ENCODE measurements at places on chromosomes 6 and 20.

DNA sequence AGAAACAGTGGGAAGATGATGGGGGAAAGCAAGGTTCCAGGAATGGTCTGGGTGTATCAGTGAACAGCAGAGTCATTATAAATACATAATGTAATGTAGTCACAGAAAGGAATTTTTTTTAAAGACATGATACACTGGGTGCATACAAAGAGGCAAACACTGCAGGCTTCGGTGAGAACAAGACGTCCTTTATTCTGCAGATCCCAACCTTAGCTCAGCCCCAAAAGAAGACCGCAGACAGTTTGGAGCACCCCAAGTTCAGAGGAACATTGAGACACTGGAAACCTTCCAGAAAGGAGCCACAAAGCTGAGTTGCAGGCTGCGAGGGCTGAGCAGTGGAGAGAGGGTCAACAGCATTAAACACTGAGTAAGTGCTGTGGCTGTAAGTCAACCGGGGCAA is 30.6 kb upstream of the FOXC1 start:
- DNase-seq: no peak

GRCh38 chr20:25308083-25308491 is 60.2 kb downstream of the PYGB start:
- no peak for DNase-seq

DNA sequence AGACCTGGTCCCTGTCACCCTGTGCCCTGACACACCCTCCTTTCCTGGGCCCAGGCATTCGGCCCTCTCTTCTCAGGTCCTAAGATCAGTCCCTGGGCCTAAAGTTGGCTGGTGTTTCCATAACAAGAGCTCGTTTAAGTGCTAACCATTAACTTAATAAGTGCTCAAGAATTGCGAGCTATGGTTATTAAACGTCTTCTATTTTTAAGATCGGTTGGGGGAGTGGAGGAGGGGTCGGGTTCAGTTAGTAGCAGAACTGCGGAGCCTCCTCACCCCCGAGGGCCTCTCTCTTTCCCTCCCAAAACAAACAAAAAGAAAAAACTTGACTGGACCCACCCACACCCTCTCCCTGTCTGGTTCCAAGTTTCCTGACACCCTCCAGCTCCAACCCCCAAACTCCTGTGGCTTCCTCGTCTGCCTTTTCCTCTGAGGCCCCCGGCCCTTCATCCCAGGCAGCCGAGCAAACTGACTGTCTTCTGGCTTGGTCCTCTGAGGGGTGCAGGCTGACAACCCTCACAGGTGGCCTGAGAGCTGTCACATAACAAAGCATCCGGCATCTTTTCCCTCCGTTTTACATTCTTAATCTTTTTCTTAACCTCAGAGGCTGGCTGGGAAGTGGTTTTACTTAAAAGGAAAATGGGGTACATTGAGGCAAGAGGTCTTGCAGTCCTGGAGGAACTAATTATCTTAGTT is 2.0 kb downstream of the STK35 start:
- DNase-seq: peak; percentile 19

DNA sequence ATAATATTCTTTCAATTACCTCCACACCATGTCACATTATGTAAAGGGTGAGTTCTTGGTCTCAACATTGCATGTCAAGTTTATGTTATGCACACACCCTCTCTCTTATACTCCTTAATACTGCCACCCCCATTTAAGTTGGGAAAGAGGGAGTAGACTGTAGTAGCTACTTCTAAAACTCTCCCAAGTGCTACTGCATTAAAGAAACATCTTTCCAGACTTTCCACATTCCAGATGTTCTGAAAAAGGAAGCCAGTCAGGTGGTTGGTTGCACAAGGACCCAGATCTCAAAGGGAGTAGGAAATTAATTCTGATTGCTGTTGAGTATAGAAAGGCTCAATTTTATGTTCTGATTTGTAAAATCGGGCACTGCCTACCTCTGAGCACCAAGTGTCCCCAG is 419.5 kb downstream of the CD83 start:
- no peak for DNase-seq

DNA sequence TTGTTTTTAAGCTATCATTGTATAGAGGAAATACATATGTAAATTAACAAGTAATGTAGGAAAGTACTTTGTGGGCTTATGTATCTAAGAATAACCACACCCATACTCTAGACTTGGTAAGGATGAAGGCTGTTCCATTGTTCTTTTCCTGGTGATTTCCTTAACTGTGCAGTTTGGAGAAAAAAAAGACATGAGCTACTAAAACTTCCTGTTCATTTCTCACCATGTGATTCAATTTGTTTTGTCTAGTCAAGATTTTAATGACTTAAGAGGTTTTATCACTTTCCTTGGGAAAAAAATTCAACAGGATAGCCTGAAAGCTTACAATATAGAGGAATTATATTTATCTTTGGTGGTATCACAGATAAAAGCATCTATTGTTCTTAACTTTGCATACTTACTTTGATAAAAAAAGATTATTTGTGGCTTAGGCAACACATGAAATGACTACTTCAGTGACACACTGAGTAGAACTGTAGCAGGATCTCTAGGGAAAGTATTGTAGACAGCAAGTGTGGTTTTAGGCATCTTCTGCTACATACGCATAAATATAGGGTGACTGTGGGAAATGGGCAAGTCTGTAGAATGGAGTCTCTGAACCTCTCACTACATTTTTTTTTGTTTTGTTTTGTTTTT is 80.3 kb downstream of the GJA1 start:
- DNase-seq: no peak

DNA sequence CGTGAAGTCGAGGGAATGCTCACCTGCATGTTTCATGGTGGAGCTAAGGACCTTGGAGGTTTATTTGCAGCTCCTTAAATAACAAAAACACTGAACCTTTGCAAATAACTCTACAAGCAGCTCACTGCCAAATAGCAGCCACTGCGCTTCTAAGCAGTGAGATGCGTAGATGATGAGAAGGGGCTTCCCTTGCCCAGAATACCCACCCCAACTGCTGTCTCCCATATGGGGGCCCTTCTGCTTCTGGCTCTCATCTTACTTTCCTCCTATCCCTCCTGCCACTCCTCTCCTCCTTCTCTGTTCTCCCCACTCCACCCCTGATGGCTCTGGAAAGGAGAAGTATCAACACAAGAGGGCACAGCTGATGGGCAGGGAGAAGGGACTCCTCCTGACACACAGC is 193.3 kb upstream of the SSTR4 start:
- DNase-seq: no peak

DNA sequence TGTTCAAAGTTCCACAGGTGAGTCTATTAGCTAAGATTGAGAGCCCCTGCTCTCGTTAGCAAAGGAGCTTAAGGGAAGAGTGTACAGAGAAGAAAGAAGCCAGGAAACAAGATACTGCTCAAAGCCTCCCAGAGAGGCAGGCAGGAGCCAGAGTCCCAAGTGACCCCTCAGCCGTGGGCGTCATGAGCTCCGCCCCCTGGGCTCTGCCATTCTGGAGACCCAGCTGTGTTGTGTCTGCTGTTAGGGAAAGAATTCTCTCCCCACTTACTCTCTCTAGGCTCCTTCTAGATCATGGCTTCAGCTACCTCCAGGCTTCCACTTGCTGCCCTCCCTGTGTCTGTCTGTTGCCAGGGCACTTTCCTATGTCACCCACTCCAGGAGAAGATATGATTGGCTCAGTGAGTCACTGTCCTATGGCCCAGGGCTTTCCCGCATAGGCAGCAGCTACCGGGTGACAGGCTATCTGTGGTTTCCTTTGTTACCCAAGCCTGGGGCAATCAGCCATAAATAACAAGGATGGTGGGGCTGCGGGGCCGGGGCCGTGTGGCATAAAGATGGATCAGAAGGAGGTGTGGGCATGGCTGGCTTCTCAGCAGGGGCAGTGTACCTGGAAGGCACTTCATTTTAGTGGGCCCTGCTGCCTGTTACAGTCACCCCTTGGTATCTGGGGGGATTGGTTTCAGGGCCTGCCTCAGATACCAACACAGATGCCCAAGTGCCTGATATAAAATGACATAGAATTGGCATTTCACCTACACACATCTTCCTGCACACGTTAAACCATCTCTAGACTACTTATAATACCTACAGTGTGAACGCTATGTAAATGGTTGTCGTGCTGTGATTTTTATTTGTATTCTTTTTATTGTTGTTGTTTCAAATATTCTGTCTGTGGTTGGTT is 118.9 kb downstream of the ARMC2 start:
- peak; percentile 11 for DNase-seq

- DNase-seq: no peak
Observed at GRCh38 chr6:119174879-119175817, 96.7 kb upstream of the FAM184A start.

DNA sequence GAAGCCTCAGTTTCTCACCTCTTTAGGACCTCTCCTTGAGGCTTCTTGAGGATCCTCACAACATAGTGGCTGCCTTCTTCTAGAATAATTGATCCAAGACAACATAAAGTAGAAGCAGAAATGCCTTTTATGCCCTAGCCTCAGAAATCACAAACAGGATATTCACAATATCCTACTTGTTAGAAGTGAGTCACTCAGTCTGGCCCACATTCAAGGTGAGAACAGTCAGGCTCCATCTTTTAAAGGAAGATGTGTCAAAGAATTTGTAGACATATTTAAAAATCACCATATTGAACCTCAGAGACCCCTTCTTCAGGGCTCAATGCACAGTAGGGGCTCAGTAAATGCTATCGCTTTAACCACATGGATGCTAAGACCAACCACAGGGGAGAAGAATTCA is 20.8 kb upstream of the FAM83D start:
- no peak for DNase-seq

DNA sequence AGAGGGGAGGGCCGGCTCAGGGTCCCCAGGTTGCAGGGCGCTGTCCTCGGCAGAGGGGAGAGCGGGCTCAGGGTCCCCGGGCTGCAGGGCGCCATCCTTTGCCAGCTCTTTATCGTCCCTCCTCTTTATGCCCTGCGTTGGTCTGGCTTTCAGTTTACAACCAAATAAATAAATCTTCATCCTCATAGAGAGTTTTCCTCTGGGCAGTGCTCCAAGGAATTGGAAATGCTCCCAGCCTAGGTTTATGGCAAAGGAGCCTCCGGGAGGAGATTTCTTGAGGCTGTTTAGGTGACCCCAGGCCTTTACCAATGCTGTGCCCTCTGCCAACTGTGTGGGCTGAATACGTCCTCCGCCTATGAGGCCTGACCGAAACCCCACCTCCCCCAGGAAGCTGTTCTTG is 60.2 kb downstream of the CHMP4B start:
- peak; percentile 66 for DNase-seq

- peak; percentile 83 for DNase-seq
Observed at GRCh38 chr6:11607383-11607782, 69.8 kb downstream of the TMEM170B start.

DNA sequence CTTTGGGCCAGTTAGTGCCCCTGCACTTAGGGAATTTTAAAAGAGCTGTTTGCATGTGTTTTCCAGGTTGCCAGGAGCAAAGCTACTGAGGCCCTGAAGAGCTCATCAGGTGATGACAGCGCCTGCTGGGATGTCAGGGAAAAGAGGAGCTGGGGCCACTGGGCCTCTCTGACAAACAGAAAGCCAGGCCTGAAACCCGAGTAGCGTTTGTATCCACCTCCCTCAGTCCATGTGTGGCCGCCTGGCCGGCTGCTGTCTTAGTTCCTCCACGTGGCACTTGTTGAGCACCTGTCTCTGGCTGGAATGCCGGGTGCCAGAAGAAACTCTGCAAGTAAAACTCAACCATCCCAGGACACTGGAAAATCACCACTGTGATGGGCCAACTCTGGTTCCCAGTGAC is 601.2 kb downstream of the CDH26 start:
- DNase-seq: no peak

DNA sequence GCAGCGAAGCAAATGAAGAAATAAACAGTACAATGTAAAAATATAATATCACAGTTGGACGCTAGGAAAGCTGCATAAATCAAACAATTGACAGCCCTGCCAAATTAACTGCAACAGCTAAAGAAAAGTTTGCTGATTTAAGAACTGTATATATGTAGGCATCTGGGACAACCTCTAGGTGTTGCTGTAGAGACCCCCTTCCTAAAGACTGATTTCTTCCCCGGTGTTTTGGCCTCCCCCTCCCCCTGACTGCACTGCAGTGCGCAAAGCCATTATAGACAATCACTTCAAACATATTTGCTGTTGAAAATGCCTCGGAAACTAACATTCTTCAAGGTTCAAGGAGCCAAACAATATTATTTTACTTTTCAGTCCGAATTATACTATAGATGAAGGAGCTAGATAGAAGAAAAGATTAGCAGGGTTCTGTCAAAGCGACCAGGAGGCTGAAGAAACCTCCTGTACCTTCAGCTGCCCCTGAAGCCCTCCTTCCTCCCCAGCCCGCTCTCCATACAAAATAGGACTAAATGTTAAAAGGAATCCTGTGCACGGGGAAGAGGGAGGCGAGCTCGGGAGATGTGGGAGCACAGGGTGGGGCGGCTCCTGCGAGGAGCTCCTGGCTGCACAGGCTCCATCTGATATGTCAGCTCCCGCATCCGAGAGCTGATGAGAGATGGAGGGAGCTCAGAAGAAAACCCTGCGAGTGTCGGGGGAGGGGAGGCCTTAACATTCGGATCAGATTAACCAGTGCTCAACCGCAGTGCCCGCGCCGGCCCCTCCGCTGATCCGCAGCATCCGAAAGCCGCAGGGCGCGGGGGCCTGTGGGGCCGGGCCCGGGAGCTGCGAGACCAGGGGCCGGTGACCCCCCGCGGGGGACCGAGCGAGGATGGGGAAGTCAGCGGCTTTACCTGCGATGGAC is 822 bp downstream of the ELOVL4 start:
- peak; percentile 33 for DNase-seq

- DNase-seq: no peak
Observed at GRCh38 chr20:50678169-50678898, 13.0 kb downstream of the RIPOR3 start.

DNA sequence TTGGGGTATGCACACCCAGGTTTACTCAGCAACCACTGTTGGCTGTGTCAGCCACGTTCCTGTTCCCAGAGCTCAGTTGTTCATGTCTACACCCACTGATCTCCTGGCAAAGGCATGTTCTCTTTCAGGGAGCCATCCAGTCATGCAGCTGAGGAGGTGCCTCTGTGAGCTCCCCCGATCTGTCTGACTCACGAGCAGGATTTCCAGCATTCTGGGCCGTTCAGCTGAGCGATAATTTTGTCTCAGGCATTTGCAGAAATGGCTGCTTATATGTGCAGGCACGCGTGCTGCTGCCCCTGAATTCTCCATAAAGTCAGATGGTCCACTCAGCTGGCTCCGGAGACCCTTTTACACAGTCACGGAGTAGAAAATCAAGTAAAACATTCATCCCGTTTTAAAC is 78.4 kb upstream of the IYD start:
- peak; percentile 91 for DNase-seq
